ENCODE measurements at places on chromosomes 4 and X.

DNA sequence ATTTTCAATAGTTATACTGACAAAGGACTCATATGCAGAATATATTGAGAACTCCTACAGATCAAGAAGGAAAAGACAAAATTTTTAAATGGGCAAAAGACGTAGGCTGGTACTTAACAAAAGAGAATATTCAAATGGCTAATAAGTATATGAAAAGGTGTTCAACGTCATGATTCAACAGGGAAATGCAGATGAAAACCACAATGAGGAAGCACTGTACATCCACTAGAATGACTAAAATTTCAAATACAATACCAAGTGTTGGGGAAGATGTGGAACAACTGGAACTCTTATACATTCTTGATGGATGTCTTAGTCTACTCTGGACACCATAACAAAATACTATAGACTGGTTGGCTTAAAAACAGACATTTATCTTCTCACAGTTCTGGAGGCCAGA, 1.3 kb upstream of the MRFAP1L1 start:
- DNase-seq, result no peak

DNA sequence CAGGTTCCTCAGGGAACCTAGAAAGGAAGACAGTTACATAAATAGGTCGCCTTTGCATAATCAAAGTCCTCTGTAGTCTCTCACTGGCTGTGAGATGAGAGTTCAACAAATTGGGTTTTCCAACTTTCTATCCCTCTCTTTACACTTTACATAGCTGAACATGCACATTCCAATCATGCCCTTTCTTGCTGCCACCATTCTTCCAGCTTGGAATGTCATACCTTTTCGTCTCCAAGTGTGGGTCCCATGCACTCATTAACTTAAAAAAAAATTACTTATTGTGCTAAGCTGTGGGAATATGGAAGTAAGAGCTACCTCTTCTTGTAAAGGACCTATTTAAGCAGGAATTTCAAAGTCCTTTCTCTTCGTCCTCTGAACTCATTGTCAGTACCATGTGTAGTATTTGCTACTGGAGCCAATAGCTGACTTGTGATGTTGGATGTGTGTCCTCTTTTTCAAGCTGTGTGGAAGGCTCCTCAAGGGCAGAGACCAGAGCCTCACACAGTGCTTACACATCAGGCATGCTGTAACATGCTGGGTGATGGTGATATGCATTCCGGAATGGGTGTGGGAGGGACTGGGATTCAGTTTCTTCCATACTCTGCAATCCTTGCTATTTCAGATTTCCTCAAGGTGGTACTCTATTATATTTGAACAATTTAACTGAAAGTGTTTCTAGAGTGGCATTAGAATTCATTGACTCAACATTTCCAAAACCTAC, 7.1 kb downstream of the ENOPH1 start:
- no peak for DNase-seq

- no peak for DNase-seq
Observed at GRCh38 chr4:184420402-184420801, 53.9 kb downstream of the IRF2 start.

DNA sequence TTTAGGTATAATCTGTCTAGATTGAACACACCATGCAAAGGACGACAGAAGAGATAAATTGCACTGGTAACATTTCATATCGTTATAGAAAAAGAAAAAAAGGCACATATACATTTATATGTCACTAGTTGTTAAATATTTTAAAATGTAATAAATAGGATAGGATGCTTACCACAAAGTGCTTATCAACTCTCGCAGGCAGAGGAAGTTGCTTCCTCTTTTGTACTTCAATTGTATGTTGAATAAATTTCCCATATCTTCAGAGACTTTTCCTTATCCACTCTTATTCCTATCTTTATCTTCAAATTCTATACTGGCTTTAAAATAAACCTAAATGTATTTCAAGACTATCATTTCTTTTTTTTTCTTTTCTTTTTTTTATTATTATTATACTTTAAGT, 163.3 kb upstream of the SPOCK3 start:
- DNase-seq, result no peak

DNA sequence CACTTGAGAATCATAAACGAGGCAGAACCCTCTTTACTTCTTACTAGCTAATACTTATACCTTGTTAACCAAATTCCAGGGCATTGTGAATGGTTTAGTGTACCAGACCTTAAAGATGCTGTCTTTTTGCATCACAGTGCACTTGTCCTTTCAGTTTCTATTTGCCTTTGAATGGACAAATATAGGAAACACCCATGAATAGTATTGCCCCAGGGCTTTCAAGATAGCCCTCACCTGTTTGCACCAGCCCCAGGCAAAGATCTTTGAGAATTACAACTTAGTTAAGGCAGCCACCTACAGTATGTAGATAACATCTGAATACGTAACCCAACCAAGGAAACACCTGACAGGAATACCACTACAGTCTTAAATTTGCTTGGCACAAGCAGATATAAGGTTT, 60.8 kb upstream of the CT45A1 start:
- no peak for DNase-seq

DNA sequence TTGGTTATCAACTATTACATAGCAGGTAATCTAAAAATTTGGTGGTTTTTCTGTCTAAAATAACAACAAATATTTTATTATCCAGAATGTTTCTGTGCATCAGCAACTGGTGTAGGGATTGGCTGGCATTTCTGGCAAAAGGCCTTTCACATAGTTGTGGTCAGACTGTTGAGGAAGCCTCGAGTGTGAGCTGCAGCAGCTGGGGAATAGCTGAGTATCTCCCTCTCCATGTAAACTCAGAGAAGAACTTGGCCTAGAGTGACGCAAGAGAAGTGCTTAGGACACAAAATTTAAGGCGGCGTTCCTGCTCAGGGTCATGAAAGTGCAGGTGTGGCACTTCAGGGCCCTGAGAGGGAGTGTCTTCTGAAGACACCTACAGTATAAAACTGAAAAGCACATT, 558.9 kb downstream of the SPOCK3 start:
- DNase-seq, result no peak

GRCh38 chrX:29671421-29671820, 543.9 kb upstream of the MAGEB2 start:
- no peak for DNase-seq

DNA sequence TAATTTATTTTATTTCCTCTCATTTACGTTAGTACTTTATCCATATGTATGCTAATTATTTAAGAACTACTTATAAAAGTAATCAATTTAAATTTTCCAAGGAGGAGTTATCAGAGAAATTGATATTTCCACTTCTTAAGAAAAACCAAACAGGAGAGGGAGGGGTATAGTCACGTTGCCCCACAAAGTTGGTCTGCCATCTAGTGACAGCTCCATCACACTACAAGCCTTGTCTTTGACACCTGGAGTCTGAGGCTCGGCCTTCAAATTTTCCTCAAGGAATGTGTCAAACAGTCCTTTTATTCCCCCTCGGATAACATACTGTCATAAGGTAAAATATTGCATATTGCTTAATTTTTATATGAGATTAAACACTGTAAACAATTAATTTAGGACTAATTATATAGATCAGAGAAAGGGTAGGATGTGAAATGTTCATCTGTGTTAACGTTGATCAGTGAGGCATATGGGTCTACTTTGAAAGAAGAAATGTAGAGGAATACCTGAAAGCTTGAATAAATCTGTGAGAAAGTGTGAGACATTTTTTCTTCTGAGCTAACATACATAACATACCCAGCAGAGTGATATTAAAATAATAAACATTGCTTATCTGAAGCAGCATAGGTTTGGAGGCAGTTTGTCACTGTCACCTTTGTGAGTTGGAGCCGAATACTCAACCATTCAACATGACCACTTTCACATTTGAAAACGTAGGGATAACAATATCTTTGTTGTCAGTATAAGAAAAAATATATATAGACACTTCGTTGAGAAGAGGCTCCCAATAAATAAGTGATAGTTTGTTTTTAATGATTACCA, 114.4 kb downstream of the GLRA3 start:
- peak; percentile 61 for DNase-seq

- DNase-seq, result peak; percentile 86
Observed at GRCh38 chr4:89836897-89837384, at the start of gene SNCA. SNCA (minus strand) TSS chr4:89837161; CDS start chr4:89835667, 1,494 bp downstream.

GRCh38 chr4:183515411-183515810, 10.6 kb downstream of the ING2 start:
- no peak for DNase-seq
